ENCODE measurements at places on chromosomes 12 and 14. TPM values are rescaled to one million over a fixed set of nuclear protein-coding genes. Genes with fewer than 3 reads are reported as not detected.

GPR137C gene
- total RNA-seq: 0.71 TPM

CLEC2A gene
- not detected for total RNA-seq

PIANP gene
- total RNA-seq: 1.4 TPM

DNA sequence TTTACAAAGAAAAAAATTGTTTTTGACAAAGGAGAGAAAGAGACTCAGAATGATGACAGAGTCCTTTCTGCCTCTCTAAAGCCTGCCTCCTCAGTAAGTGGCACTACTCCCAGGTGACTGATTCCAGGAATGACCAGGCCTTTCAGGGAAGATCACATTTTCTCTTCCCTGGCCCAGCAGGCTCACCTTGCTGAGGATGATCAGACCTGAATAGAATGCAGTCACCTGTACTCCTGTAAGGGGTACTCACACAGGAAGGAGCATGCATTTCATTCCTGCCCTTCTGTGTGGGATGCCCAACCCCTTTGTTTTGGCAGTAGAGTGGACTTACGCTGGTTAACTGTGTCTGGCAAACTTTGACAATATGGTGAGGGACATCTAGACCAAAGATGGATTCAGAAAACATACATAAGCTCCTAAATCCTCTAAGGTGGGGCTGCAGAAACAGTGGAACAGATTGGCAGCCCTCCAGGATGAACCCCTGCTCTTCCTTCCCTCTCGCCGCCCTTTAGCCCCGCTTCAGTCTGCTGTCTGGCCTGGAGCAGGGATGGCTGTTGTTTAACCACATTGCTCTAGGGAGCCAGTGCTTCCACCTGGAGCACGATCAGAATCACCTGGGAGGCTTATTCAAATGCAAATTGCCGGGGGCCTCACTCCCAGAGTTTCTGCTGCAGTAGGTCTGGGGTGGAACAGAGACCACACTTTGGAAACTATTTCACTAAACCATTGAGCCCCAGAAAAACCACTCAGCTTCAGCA, 29.8 kb downstream of the ERG28 start:
- DNase-seq: no peak
- no peaks in the 10 kb centered on the region for H3K36me3 ChIP-seq
- no peak overlapping the region for H3K27ac ChIP-seq
- H3K27me3 ChIP-seq: no peaks in the 10 kb centered on the region
- H3K4me1 ChIP-seq: no peaks in the 10 kb centered on the region
- H3K4me3 ChIP-seq: no peak overlapping the region

DNA sequence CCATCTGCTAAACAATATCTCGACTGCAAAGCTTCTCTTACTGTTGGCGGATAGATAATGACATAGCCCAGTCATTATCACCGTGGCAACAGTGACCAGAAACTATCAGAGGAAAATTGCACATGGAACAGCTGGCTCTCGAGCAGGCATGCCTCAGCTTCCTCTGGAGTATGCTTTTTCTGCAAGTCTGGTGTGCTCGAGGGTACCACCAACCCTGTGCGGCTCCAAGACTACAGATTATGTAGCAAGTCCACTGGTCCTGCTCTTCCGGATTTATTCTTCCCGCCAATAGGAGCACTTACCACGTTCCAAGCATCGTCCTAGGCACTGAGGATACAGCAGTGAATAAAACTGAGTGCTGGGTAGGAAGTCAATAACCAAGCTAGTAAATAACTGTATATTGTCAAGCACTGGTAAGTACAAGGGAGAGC, 1.4 kb upstream of the GLRX5 start:
- H3K36me3 ChIP-seq: no peaks in the 10 kb centered on the region
- no peaks in the 10 kb centered on the region for H3K27me3 ChIP-seq
- H3K4me1 ChIP-seq: peaks cover 11% of the 10 kb centered on the region
- peak overlapping the region; percentile 91 for H3K27ac ChIP-seq
- DNase-seq: peak; percentile 43
- peak overlapping the region; percentile 81 for H3K4me3 ChIP-seq

- DNase-seq: no peak
- no peaks in the 10 kb centered on the region for H3K4me1 ChIP-seq
- H3K4me3 ChIP-seq: no peak overlapping the region
- no peaks in the 10 kb centered on the region for H3K27me3 ChIP-seq
These were observed 352.5 kb downstream of the C12orf50 start for GRCh38 chr12:87676731-87677130.

GRCh38 chr14:24184104-24184970, 4.3 kb downstream of the IPO4 start:
- no peak overlapping the region for H3K4me3 ChIP-seq
- H3K36me3 ChIP-seq: peaks cover 66% of the 10 kb centered on the region
- DNase-seq: no peak

- H3K4me3 ChIP-seq: no peak overlapping the region
- peaks cover 24% of the 10 kb centered on the region for H3K4me1 ChIP-seq
- no peak overlapping the region for H3K27ac ChIP-seq
These were observed 11.8 kb downstream of the GPR65 start for GRCh38 chr14:88016768-88017167.

GRCh38 chr14:105107351-105107750, 42.1 kb upstream of the GPR132 start:
- no peaks in the 10 kb centered on the region for H3K4me1 ChIP-seq
- H3K27me3 ChIP-seq: no peaks in the 10 kb centered on the region
- no peak for DNase-seq
- no peaks in the 10 kb centered on the region for H3K36me3 ChIP-seq
- H3K27ac ChIP-seq: no peak overlapping the region

GRCh38 chr14:36988989-36989388, 183.4 kb downstream of the SLC25A21 start:
- H3K36me3 ChIP-seq: no peaks in the 10 kb centered on the region
- H3K27ac ChIP-seq: no peak overlapping the region
- H3K27me3 ChIP-seq: no peaks in the 10 kb centered on the region
- no peak for DNase-seq

GRCh38 chr12:74732826-74733225, 195.2 kb downstream of the ATXN7L3B start:
- H3K27ac ChIP-seq: no peak overlapping the region
- H3K4me1 ChIP-seq: no peaks in the 10 kb centered on the region
- H3K27me3 ChIP-seq: no peaks in the 10 kb centered on the region
- H3K36me3 ChIP-seq: no peaks in the 10 kb centered on the region
- H3K4me3 ChIP-seq: no peak overlapping the region
- DNase-seq: no peak
